ENCODE measurements at places on chromosomes 16 and 17.

DNA sequence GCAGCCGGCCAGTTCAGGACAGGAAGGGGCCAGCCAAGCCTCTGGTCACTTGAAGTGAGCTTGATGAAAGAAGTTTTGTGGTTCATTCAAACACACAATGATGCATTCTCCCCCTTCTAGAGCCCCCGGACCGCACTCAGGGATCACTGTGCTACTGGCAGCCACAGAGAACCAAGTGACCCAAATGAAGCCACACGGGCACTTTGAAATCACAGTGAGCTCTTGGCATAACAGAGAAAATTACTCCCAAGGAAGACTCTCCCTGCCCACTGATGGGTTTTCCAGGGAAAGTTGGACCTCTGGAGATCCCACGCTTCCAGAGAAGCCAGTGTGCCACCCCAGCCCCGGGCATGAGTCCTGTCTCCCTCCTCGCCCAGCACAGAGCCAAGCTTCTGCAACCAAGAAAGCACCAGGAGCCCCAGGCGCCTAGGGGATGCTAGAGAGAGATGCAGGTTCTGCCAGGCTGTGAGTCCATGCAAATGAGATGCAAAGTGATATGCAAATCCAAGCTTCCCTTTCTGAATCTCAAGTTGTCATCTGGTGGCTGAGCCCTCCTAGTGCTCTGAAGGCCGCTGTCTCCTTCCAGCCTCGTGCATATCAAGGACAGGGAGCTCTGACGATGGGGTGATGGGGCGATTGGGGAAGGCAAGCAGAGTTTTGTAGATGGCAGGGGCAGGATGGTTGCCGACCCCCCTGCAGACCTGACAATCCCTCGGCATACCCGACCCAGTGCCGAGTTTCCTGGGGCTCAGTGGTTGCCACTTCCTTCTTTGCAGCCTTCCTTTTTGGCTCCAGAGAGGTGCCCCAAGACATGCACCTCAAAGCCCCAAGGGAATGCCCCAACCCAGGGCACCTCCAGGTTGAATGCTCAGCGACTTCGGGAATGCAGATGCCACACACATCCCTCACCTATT lies 59.7 kb upstream of the TNRC6C start:
- no peak for DNase-seq

DNA sequence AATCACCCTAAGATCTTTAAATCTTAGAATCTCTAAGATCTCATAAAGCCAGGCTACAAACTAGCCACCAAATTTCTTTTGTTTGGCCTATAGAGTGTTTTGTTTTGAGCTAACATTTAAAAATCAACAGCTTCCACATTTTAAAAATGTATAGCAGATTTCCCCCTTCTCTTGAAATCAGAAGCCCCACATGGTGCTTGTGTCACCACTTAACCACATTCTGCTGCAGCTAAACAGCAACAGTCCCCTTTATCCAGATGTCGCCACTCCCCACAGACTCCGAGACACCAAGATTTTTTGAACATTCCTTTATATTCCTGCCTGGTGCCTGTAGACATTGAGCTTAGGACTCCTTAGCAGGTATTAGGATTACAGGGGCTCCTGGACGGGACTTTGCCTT lies 16.0 kb downstream of the GUCY2D start:
- no peak for DNase-seq

GRCh38 chr16:57534881-57535658 lies 1.3 kb downstream of the CCDC102A start:
- DNase-seq: no peak

GRCh38 chr16:64952177-64952576 lies 169.7 kb downstream of the CDH11 start:
- DNase-seq: no peak

Data from activated CD4-positive, alpha-beta T cell treated with anti-CD3 and anti-CD28 coated beads, Interleukin-2, Interleukin-6, amounts not matched to agents 100 ng/mL and 50 ng/mL, durations not matched to agents 16 hours and 8 hours (primary cell).